HS-27A (cell line): ENCODE measurements at places on chromosomes 12 and 14.

GRCh38 chr14:100340423-100340813 lies 17.3 kb downstream of the SLC25A47 start:
- no peak for DNase-seq

GRCh38 chr14:67817750-67818438 lies 1.5 kb upstream of the ZFYVE26 start:
- DNase-seq = no peak

GRCh38 chr14:94054401-94054800 lies 26.6 kb downstream of the DDX24 start:
- DNase-seq = no peak

- no peak for DNase-seq
Observed at GRCh38 chr14:77309131-77309530, 11.6 kb downstream of the POMT2 start.

- DNase-seq = no peak
Observed at GRCh38 chr14:27090716-27091115, 492.9 kb upstream of the NOVA1 start.

DNA sequence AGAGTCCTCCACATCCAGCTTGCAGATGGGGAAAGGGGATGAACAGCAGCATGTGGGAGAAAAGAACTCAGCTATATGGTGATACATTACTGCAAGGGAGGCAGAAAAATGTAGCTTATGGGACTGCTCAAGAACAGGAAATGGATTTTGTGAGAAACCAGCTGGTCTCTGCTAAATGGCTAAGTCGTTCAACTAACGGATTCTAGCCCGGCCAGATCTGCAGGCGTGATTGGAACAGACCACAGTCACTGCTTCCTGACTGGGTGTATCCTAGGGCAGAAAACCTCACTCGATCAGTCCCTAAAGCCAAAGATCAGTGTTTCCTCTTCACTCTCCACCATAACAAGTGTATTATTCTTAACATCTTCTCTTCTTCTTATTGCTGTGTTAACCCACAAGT lies 8.1 kb upstream of the PTGDR start:
- DNase-seq = no peak

- no peak for DNase-seq
Observed at GRCh38 chr14:24417832-24418491, 11.5 kb downstream of the CBLN3 start.

- DNase-seq = peak; percentile 20
Observed at GRCh38 chr12:109804820-109805761, 28.1 kb downstream of the TRPV4 start.

DNA sequence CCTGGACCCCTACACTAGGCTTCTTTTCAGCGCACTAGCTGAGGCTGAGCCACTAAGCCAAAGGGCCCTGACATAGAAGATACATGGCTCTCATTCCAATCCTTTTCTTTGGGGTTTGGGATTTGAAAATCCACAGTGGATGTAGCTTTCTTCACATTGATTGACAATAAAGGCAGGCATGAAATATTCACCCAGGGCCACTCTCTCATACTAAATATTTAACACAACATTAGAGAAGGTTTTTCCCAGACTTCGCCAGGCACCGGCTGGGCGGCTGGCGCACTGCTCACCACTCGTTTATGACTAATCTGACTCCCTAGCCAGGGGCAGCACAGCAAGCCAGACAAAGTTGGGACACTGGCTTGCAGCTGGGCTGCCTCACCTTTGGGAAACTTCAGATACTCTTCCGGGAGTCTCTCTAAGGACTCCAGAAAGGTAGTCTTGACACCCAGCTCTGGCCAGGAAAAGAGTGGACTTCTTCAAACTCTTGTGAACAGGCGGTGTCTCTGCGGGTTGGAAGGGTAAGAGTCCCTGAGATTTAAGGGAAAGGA lies 699 bp upstream of the HOXC11 start:
- no peak for DNase-seq
